Activated CD4-positive, alpha-beta T cell treated with anti-CD3 and anti-CD28 coated beads, Interleukin-2, amount 10 ng/mL, durations not matched to agents 24 days and 14 days (primary cell): ENCODE measurements at places on chromosomes 11 and 22. TPM values are rescaled to one million over a fixed set of nuclear protein-coding genes. Genes with fewer than 3 reads are reported as not detected.
A peak's percentile ranks its signal among the peaks of the same experiment; 100 is the strongest.

DNA sequence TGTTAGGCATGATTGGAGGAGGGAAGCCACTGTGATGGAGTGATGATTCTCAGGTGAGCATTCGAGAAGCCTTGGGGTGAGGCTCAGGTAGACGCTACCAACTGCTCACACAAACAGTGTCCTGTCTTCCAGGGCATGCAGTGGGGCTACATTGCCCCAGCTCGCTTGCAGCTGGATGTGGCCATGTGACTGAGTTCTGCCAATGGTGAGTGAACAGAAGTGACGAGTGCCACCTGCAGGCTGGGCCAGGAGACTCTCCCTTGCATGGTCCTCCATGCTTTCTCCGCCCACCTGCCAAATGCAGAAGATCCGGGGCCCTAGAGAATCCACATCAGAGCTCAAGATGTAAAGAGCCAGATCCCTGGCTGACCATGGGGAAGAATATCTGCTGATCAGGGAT, 195.9 kb downstream of the BCR start:
- no peaks in the 10 kb centered on the region for H3K27me3 ChIP-seq
- H3K27ac ChIP-seq: no peak overlapping the region
- H3K36me3 ChIP-seq: no peaks in the 10 kb centered on the region

- H3K27me3 ChIP-seq: peaks cover 2% of the 10 kb centered on the region
- no peak for DNase-seq
- no peak overlapping the region for H3K4me3 ChIP-seq
- H3K4me1 ChIP-seq: peaks cover 2% of the 10 kb centered on the region
Observed at GRCh38 chr11:110027627-110028371, 65.4 kb upstream of the ZC3H12C start.

DNA sequence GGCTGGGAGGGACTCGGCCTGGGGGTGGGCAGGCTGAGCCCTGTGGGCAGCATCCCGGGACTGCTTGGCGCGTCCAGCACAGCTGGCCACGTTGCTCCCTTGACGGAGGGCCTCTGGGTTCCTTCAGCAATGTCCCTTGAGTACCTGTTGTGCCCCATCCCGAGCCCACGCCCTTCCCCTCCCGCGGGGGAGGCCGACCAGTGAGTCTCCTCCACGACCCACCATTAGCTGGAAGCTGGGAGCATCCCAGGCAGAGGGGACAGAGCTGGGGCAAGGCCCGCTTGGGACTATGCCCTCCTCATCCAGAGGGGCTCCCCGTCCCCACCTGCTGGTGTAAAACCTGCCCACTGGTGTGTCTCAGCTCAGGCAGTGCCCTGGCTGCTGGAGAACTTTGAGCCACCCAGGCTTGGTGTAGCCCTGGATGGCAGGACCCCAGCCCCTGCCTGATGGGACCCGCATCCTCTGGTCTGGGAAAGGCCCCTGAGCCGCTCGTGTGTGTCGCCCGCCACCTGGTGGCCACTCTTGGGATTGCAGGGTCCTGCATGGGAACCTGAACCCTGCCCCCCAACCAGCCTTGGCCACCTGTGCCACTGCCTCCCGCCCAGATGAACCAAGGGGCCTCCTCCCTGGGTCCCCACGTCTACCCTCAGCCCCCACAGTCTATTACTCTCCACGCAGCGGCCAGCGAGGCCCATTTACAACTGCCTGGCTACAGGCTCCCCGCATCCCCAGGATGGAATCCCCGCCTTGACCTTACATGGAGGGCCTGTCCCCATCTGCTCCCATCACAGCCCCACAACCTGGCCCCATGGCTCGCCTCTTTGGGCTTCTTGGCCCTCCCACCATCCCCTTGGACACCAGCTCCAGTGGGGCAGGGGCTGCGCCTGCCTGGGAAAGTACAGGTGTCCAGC, 16.6 kb upstream of the ARHGAP8 start:
- H3K4me1 ChIP-seq: peaks cover 2% of the 10 kb centered on the region
- no peak overlapping the region for H3K4me3 ChIP-seq
- H3K27me3 ChIP-seq: no peaks in the 10 kb centered on the region

- no peak overlapping the region for H3K4me3 ChIP-seq
- H3K36me3 ChIP-seq: no peaks in the 10 kb centered on the region
- H3K27ac ChIP-seq: no peak overlapping the region
- H3K27me3 ChIP-seq: no peaks in the 10 kb centered on the region
Observed at GRCh38 chr11:41119484-41119883, 340.0 kb downstream of the LRRC4C start.

DNA sequence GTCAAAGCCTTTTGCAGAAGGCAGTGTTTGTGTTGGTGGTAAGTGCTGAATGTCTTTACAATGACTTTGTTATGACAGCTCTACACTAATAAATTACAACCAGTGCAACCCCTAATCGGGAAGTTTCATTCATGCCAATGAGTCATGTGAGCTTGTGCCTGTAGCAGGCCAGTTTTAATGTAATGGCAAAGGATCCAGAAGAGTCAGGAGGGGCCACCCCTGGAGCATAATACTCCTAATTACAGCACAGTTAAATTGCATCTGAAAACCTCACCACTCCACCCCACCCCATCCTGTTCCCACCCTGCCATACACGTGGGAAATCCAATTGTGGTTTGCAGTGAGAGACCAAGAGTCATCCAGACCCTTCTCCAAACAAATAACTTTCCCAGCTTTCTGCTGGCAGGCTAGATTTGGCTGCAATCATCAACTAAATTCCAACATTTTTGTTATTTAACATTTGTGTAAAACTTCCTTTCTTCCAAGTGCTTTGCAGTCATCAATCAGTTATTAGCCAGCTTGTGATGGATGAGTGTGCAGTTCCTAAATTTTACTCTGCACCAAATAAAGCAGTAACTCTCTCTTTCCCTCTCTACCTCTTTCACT, 277.3 kb upstream of the FAT3 start:
- no peaks in the 10 kb centered on the region for H3K4me1 ChIP-seq
- no peak overlapping the region for H3K4me3 ChIP-seq
- no peaks in the 10 kb centered on the region for H3K27me3 ChIP-seq
- peak overlapping the region; percentile 1 for H3K27ac ChIP-seq

Gene C11orf21
- total RNA-seq: 2.4 and 2.6 TPM in 2 replicates

DNA sequence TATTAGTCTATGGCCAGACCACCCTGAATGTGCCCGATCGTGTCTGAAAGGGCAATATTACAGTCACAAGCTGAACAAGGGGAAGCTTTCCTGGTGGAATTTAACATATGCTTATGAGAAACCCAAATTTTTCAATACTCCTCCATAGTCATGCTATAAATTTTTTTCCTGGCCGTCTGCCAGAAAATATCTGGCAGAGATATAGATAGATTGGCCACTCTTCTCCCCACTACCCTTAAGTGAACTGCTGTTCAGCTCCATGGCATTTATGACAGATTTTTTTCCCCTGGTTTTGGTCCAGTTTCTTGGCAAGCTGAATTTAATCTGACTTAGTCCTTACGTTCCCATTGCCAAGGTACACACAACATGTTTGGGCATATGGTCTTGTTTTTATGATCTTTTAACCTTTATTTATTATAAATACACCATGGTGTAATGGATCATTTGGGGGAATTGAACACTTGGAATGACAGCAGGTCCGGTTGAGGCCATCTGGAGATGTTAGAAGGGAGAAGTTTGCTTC, 328.5 kb downstream of the CNTN5 start:
- no peaks in the 10 kb centered on the region for H3K27me3 ChIP-seq
- H3K4me3 ChIP-seq: no peak overlapping the region
- no peaks in the 10 kb centered on the region for H3K36me3 ChIP-seq
- no peak overlapping the region for H3K27ac ChIP-seq
- no peak for DNase-seq

Gene OR4A16
- not detected in 2 replicates for total RNA-seq

GRCh38 chr11:45146072-45147016, at the start of gene PRDM11:
Gene PRDM11 (plus strand): TSS chr11:45146639. CDS start chr11:45181767, 35,128 bp downstream.
- peaks cover 3% of the 10 kb centered on the region for H3K36me3 ChIP-seq
- peak within 1 kb of the TSS; percentile 82 for H3K4me3 ChIP-seq
- H3K27ac ChIP-seq: peak within 1 kb of the TSS; percentile 83
- DNase-seq: no peak
- H3K4me1 ChIP-seq: peaks cover 16% of the 10 kb centered on the region

Gene POU2AF2
- total RNA-seq: 0.44 TPM in 1 of 2 replicates, not detected in the other

DNA sequence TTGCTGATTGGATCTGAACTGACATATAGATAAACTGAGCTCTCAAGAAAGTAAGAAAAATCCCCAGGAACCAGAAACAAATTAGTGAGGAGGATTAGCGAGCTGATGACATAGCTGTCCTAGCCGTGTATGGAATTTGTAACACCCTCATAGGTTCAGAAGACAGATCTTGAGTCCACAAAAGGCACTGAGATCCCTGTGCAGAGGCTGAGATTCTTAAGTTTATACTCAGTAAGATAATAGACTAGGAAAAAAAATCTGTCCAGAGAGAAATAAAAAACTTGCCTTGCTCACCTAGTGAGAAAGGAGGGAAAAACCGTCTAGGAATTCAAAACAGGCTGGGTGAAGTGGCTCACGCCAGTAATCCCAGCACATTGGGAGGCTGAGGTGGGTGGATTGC, 4.6 kb downstream of the NUMA1 start:
- peaks cover 20% of the 10 kb centered on the region for H3K36me3 ChIP-seq
- H3K27ac ChIP-seq: peak overlapping the region; percentile 42
- DNase-seq: no peak
- H3K4me1 ChIP-seq: peaks cover 49% of the 10 kb centered on the region
- no peaks in the 10 kb centered on the region for H3K27me3 ChIP-seq
